ENCODE measurements at places on chromosomes 2 and 18.
A peak's percentile ranks its signal among the peaks of the same experiment; 100 is the strongest.

DNA sequence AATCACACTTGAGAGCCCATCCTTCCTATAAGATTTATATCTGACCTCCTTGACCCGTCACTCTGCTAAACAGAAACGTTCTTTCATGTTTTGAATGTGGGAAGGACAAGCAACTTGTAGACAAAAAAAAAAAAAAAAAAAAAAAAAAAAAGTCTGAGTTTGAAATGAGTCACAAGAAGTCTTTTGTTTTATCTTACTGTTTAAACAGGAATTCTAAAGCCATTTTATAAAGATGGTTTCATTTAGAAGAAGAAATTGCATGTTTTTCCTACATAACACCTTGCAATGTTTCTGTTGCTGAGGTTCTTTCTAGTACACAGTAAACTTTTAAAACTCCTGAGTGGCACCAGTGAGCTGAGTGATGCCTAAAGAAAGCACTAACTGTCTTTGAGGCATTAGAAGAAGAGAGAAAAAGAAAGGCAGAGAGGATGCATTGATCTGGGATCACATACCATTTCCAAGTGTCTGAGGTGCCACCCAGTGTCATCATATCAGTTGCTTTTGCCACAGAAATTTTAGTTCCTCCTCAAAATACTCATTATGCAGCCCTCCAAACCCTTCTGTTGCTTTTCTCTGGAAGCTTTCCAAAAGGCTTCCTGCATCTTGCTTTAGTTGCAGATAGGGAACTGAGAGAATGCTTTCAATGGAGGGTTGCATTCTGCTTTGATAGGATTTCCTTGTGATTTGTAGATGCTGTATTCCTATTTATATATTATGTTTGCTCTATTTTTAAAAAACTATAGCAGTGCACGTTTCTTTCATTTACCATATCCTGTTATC lies 69.1 kb downstream of the ACVR2A start:
- DNase-seq: peak; percentile 65

- DNase-seq: no peak
Observed at GRCh38 chr2:70986499-70987189, 8.0 kb downstream of the TEX261 start.

DNA sequence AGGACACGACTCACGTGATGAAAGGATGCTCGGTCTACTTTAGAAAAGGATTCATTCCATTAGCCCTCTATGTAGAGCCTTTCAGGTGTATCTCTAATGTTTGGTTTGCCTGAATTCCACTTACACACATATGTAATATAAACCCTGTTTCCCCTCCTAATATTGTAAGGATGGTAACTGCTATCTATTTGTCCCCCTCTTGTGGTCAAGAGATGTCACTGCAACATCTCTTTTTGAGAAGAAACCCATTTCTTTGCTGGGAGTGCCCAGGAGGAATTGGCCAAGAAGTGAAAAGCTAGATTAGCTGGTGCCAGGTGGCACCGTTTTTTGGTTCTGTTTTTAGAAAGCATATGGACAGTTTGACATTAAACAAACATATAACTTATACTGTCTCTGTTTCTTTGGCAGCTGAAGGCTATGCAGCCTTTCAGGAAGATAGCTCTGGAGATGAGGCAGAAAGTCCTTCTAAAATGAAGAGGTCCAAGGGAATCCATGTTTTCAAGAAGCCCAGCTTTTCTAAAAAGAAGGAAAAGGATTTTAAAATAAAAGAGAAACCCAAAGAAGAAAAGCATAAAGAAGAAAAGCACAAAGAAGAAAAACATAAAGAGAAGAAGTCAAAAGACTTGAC lies 41.2 kb downstream of the RALBP1 start:
- DNase-seq: peak; percentile 68

GRCh38 chr2:27809761-27810241 lies 38.3 kb downstream of the MRPL33 start:
- no peak for DNase-seq

GRCh38 chr2:232288489-232289030 lies 90.0 kb upstream of the ALPP start:
- DNase-seq: no peak

DNA sequence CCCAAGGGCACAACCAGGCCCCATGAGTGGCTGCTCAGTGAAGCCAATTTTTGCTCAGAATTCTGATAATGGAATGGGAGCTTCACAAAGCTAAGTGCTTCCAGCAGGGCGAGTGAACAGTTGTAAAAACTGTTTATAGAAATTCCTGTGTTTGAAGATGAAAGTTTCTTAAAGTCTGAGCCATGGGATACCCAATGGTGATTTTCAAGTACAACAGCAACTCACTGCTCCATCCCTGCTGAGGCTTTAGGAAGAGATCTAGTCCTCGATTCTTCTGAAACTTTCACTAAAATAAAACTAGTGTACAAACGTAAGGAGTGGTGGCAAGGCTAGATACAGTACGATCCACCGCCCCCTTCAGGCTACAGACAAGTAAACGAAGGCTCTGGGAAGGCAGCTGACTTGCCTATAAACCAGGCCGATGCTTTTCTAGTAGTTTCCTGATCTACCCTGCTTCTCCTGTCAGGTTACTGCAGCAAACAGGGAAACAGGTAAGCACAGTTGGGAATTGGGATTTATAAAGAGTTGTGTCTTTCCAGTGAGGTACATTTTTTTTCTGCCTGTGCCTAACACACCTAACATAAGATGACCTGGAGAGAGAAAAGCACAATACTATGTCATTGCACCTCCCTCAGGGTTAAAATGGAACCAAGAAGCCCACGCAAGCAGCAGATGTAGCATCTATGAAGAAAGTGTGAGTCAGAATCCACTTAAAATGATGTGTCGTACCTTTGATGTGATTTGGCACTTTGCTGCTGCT lies 108.7 kb downstream of the UXS1 start:
- peak; percentile 62 for DNase-seq

GRCh38 chr2:85397925-85398331 lies 12.2 kb downstream of the CAPG start:
- no peak for DNase-seq
